ENCODE measurements at places on chromosomes 5 and 9. TPM values are rescaled to one million over a fixed set of nuclear protein-coding genes. Genes with fewer than 3 reads are reported as not detected.

DNA sequence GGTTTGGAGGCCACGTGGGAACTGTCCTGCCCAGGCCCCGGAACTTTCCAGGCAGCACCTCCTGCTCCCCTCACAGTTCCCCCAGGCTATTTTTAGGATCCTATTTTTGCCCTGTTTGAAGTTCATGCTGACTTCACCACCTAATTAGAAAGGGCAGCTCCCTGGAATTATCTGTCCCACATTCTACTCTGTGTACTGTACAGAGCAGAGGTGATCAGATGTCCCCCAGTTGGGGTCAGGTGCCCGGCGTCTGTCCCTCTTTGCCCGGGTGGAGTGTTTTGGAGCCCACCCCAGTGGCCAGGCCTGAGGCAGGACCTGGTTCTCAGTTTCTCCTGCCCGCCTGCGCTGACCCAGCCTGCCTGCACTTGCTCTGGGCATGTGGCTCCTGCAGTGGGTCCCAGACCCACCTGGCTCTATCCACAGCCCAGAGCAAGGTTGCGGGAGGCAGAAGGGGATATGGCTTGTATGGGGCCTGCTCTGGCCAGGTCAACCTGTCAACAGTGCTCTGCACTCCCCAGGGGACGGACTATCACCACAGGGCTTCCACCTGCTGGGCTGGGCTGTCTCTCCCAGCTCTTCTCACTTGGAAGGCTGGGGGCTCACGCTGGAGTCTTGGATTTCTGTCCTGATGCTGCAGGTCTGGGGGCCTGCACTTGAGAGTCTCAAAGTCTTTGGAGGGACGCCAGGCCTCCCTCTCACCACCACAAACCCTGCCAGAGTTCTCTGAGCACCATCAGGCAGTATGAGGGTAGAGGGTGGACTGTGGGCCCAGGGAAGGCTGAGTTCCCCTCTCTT lies 268.3 kb downstream of the GADD45G start:
- H3K36me3 ChIP-seq: no peaks in the 10 kb centered on the region
- peak overlapping the region; percentile 3 for H3K27ac ChIP-seq
- DNase-seq: no peak
- no peak overlapping the region for H3K4me3 ChIP-seq
- peaks cover 30% of the 10 kb centered on the region for H3K4me1 ChIP-seq

DNA sequence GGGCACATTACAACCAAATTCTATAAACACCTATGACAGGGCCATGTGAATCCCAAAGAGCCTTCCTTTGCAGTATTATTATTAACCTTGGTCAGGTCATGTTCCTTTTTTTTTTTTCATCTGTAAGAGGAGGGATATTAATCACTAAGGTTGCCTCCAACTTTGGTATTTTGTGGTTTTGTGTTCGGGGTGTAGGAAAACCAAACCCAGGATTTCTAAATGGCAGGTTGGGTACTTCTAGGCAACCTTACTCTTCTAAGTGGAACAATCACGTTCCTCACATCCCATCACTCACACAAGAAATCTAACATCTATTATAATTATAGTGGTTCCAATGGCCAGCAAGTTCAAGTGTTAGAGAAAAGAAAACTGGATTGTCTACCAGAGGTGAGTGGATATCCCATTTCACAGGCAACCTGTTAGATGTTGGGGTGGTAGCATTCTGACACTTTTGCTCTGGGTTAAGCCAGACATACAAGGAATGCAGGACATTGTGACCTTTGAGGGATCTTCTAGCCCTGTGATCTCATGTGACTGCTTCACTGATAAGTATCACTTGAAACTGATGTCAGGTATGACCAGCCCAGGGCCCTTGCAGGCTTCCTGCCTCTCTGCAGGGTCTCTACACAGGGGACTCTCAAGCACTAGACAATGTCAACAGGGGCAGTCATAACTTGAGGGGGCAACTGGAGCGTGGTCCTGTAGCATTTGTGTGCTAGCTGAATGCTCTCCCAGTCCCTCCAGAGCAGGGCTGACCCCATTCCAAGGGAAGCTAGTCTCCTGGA lies 126.2 kb upstream of the VLDLR start:
- no peak overlapping the region for H3K27ac ChIP-seq
- H3K36me3 ChIP-seq: no peaks in the 10 kb centered on the region
- no peaks in the 10 kb centered on the region for H3K27me3 ChIP-seq
- no peaks in the 10 kb centered on the region for H3K4me1 ChIP-seq
- no peak for DNase-seq

- H3K36me3 ChIP-seq: no peaks in the 10 kb centered on the region
- no peaks in the 10 kb centered on the region for H3K4me1 ChIP-seq
- no peak for DNase-seq
- H3K27me3 ChIP-seq: no peaks in the 10 kb centered on the region
- H3K4me3 ChIP-seq: no peak overlapping the region
- no peak overlapping the region for H3K27ac ChIP-seq
Observed at GRCh38 chr9:135037521-135038250, 49.8 kb upstream of the OLFM1 start.

PCDH12 gene
- total RNA-seq: 0.82 TPM
